ENCODE measurements at places on chromosomes 16 and 17.
A peak's percentile ranks its signal among the peaks of the same experiment; 100 is the strongest.

- no peak for DNase-seq
These were observed 73.2 kb upstream of the CDH5 start for GRCh38 chr16:66293207-66293735.

DNA sequence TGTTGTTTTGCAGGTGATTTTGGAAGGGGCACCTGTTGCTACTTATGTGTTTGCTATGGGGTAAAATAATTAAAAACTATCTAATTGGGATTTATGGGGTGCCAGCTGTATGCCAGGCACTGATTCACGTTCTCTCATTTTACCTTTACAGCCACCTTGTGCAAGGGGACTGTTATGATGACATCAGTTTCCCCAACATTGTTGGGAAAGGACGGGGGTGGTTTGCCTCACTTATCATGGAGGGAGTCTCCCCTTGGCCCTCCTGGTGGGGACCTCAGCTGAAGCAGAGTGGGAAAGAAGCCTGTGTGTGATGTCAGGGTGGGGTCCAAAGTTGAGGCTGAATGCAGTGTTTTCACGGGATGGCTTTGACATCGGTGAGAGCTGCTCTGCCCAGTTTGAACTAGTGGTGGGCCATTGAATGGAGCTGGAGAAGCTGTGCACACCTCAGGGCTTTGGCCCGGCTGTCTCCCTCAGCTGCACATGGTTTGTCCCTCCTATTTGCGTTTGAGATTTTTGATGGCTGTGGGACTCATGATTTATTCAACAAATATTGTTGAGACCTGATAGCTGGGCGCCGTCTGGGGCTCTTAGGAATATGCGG, 36.1 kb downstream of the CMIP start:
- DNase-seq = no peak

GRCh38 chr17:3848229-3848835, 2.3 kb upstream of the NCBP3 start:
- no peak for DNase-seq

DNA sequence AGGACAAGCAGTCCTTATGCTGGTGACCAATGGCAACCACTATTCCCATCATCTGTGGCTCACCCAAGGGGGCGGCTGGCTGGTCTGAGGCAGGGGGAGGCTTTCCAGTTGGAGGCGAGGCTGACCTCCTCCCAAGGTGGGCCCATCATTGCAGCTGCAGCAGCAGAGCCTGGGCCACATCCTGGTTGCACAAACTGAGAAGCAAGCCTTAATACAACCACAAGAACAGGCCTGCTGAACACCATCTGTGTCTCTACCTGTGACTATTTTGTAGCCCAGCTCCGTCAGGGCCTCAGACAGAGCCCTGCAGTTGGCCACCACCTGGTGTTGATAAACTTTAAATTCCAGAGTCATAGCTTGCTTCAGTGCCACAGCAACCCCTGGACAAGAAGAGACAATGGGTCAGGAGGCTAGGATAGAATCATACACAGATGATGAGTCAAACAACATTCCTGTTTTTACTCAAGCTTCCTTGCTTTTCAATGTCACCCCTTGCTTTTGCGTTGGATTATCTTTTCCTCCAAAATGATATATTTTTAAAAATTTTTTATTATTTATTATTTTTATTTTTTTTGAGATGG, 17.9 kb downstream of the SMCR8 start:
- no peak for DNase-seq

DNA sequence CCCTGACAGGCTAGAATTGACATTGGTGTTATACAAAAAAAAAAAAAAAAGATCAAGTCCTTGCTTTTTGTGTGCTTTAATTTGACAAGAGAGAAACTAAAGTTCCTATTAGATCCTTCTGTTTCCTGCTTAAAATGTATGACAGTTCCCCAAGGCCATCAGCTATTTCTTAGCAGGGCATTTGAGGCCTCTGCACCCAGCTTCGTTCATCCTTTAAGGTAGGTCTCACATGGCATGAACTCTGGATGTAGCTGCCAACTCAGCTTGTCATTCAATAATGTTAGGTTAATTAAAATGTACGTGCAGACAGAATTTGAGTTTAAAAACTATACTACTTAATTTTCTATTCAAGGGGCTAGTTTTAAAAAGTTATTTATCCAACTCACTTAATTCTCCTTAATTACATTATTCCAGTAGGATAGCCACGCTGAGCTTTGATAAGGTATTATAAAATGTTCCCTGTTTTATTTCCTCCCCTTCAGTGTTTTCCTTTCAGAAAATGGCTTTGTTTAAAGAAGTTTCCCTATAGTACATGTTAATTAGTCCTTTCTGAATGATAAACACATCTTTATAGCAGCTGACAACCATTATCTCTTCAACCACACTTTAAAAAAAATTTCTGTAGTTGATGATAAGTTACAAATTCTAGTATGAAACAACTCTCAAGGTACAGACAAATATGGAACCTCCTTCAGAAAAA, 1.2 kb upstream of the RFFL start:
- DNase-seq = no peak

GRCh38 chr16:51359141-51359955, 208.3 kb upstream of the SALL1 start:
- DNase-seq = no peak

- no peak for DNase-seq
These were observed 21.8 kb upstream of the CACNG4 start for GRCh38 chr17:66942451-66943264.

- no peak for DNase-seq
These were observed 41.4 kb upstream of the CLEC18A start for GRCh38 chr16:69909760-69910159.

GRCh38 chr16:85898521-85899442, at the start of gene IRF8:
TSS of gene IRF8 (plus strand) at chr16:85899162. CDS start at chr16:85903016, 3,854 bp downstream.
- peak; percentile 46 for DNase-seq

DNA sequence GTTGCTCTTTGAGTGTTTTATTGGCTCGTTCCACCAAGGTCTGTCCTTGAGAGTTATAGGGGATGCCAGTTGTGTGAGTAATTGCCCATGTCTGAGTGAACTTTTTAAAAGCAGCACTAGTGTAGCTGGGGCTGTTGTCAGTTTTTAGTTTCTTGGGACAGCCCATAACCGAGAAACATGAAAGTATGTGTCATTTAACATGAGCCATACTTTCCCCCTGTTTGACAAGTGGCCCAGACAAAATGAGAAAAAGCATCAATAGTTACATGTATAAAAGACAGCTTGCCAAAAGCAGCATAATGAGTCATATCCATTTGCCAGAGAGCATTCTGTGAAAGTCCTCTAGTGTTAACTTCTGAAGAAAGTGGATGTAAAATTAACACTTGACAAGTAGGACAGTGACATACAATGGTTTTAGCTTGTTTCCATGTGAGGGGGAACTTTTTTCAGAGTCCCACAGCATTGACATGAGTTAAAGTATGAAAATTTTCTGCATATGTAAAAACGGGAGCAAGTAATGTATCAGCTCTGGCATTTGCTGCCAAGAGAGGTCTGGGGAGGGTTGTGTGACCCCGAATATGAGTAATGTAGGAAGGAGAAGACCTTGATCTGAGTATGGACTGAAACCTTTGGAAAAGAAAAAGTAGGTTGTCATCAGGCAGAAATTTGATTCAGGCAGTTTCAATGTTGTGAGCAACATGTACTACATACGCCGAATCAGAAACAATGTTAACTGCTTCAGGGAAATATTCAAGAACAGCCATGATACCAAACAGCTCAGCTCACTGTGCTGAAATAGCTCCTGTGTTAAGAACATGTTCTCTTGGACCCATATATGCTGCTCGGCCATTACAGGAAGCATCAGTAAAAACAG, 56.8 kb upstream of the ARL4D start:
- no peak for DNase-seq

DNA sequence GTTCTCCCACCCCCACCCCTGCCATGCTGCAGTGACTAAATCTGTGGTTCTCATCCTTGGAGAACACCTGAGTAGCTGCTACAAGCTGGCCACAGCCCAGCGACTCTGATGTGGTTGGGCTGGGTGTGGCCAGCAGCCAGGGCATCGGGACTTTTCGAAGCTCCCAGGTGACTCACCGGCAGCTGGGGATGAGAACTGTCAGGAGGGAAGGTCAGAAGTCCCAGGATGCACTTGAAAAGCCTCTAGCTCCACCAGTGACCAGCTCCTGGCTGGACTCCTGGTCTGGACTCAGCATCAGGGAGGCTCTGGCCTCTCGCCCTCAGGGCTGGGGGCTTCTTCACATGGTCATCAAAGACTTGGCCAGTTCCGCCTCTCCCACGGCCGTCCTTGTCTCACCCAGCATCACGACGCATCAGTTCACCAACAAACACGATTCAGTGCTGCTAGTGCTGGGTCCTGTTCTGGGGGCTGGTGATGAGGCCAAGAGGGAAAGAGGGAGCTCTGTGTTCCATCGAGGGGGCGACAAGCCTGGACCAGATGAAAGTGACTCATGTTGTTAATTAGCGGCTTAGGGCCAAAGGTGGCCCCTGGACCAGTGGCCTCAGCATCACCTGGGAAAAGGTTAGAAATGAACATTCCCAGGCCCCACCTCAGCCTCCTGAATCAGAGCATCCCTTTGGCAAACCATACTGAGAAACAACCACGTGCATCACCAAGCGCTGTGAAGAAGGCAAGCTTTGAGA, 3.9 kb upstream of the C17orf99 start:
- DNase-seq = no peak

DNA sequence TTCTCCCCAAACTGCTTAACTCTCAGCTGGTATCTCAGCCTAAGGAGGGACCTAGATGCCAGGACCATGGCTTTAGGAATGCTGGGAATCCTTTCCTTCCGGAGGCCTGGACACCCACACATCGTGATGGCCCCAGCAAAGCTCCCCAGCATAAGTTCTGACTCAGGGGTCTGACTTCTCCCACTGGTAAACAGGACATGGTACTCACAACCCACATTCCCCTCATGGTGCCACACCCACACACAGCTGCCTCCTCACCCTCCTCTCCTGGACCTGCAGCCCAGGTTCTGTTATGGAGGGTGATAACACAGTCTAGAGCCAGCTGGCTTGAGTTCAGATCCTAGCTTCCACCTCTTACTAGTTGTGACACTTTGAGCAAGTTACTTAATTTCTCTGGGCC, 719 bp upstream of the RNF227 start:
- DNase-seq = no peak

DNA sequence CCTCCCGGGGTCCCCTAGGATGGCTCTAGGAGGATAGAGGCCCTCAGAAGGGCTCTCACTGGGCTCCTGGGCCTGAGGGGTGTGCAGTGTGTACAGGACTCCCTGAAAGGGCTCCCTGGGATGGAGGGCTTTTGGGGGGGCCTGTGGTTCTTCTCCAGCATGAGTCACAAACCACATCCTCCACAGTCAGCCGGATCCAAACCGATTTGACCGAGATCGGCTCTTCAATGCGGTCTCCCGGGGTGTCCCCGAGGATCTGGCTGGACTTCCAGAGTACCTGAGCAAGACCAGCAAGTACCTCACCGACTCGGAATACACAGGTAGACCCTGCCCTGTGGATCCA, 4.5 kb downstream of the TRPV2 start:
- DNase-seq = no peak

GRCh38 chr16:81649561-81650184, 129.4 kb upstream of the PLCG2 start:
- DNase-seq = no peak

- DNase-seq = no peak
These were observed 5.7 kb downstream of the DUSP3 start for GRCh38 chr17:43772877-43773648.

GRCh38 chr17:5516060-5516792, 29.9 kb downstream of the MIS12 start:
- no peak for DNase-seq

DNA sequence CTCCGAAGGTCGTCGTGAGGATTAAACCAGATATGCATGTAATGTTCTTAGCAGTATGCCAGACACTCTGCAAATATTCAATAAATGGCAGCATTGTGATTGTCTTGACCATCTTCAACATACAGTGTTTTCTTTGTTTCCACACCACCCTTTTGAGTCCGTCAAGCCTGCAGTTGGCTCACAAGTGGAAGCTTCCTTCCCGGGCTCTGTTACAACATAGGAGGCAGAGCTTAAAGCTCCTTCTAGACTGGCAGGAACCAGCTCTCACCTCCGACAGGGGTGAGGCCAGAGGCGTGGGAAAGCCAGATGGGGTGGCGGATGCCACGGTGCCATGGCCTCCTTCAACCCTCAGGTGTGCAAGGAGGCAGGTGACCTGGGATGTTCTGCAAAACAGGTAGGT, 138.3 kb downstream of the FOXL1 start:
- DNase-seq = no peak

- no peak for DNase-seq
These were observed 61.8 kb downstream of the TUBD1 start for GRCh38 chr17:59830846-59831486.

- no peak for DNase-seq
These were observed 49.0 kb upstream of the ZNF750 start for GRCh38 chr17:82888583-82889495.

- no peak for DNase-seq
These were observed 58.0 kb downstream of the ASIC2 start for GRCh38 chr17:33234930-33235685.

GRCh38 chr16:76303637-76304314, 26.6 kb downstream of the CNTNAP4 start:
- no peak for DNase-seq

DNA sequence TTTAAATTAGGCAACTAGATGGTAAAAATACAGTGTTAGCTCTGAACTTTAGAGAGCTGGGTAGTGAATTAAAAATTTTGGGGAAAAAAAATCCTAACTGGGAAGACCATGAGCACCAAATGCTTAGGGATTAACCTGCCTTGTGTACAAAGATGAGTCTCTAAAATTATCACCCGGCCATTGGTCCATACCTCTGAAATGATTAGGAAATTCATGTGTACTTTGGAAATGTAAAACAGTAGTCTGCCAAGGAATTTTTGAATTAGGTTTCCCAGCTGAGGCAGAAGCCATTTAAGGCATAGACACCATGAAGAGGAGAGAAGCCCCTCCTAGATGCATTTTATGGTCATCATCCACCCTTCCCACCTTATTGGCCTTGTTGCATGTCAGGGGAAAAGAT, 670.5 kb upstream of the SALL1 start:
- DNase-seq = no peak

GRCh38 chr16:57137043-57137442, 44.7 kb downstream of the CPNE2 start:
- no peak for DNase-seq

DNA sequence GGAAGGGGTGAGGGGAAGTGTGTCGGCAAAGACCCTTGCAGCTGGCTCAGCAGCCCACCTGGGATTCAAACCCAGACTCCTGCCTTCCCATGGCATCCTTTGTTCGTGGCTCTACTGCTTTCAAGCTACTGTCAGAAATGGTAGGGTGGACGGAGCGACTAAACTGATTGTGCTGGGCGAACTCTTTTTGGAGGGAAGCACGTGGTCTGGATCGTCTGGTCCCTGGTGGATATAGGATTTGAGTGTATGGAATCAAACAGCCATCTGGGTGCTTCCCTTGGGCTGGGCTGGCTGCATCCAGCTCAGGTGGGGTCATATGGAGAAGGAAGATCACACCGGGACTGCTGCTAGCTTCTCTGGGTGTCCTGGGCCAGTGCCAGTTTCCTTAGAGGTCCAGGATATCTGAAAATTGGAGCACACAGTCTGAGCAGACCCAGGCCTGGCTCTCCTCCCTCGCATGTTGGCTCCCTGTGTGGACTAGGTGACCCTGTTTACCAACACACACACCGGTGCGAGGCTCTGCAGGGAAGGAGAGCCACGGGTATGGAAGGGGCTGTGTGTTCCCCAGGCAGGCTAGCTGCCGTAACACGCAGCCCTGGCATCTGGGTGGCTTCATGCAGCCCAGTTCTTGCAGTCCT, 8.6 kb downstream of the CMIP start:
- no peak for DNase-seq

Measured in stimulated activated CD8-positive, alpha-beta memory T cell treated with anti-CD3 and anti-CD28 coated beads, Interleukin-2, amount 100 ng/mL, for 1 hour (primary cell).